CD4-positive, alpha-beta T cell treated with Interleukin-15 for 4 hours (primary cell): ENCODE measurements at places on chromosomes 12 and 14.

- DNase-seq, result no peak
Observed at GRCh38 chr12:77334806-77335205, 269.4 kb upstream of the E2F7 start.

GRCh38 chr14:91750634-91751198 is 18.8 kb upstream of the CATSPERB start:
- DNase-seq, result no peak

GRCh38 chr12:105852951-105853350 is 285.8 kb downstream of the NUAK1 start:
- DNase-seq, result no peak

DNA sequence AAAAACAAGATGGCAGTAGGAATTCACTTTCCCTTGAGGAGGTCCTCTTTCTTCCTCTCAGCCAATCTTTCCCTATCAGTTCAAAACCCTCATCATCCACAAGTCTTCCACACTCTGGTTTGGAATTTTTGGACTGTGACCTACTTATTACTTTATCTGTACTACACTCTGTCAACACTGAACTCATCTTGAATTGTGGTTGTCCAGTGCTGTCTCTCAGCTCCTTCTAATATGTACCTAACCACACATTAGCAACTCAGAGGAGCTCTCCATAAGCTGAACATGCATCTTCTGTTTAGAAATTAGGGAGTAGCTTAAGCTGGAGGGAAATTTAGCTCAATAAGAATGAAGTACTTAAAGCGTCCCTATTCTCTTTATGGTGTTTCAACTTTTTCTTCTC is 34.8 kb downstream of the SLC38A1 start:
- no peak for DNase-seq

- no peak for DNase-seq
Observed at GRCh38 chr12:132477017-132477702, 12.8 kb upstream of the FBRSL1 start.

DNA sequence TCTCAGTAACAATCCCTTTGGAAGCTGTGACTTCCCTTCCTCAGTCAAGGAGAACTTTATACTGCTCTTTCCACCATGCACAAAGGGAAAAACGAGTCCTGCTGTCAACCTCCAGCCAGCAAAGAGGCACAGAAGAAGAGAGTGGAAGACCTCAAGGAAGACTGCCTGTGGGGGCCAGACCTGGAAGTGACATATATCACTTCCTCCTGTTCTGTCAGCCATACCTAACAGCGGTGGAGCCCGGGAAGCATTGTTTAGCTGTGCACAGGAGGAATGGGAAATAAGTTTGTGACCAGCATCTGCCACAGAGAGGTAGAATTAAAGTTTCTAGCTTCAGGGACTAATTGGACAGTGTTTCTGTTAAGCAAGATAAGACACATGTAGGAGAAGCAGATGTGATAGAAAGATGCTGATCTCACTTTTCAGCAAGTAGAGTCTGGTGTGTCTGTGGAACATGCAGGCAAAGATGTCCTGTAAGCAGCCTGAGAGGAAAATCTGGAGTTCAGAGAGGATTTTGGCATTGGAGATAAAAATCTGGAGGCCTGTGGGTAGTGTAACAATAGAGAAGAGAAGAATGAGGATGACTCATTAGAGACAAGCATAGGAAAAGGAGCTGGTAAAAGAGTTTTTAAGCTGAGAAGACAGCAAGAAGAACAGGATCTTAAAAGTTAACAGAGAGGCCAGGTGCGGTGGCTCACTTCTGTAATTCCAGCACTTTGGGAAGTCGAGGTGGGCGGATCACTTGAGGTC is 141.6 kb upstream of the CPSF6 start:
- no peak for DNase-seq

DNA sequence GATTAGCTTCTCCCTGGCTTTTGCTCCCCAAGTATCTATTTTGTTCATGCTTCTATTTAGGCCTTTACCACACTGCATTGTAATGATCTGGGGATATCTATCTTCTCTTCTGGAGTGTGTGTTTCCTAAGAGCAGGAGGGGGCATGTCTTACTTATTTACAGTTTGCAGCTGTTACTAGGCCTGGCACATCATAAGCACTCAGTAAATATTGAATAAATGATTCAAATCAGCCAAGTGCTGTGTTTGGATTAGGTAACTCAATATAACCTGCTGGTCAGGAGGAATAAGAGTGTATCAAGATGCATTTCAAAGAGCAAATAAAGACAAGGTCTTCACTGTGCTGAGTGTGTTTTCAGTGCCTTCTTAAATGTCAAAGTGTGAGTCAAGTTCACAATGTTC is 186.1 kb downstream of the FOXG1 start:
- no peak for DNase-seq

DNA sequence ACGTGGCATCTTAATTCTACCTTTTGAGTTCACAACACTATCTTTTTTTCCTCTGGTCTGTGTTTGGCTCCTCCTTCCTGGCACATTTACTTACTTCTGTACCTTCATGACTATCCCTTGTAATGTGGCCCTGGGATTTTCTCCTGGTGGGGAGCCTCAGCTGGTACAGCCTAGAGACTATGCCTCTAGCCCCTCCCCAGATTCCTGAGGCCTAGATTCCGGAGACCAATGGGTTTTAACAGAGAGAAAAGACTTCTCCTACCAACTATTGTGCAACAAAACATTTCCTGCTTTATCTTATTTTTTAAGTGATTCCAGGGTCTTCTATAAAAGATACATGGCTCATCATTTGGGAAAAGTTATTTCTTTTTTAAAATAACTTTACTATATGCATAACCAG is 216.2 kb upstream of the KRR1 start:
- no peak for DNase-seq

DNA sequence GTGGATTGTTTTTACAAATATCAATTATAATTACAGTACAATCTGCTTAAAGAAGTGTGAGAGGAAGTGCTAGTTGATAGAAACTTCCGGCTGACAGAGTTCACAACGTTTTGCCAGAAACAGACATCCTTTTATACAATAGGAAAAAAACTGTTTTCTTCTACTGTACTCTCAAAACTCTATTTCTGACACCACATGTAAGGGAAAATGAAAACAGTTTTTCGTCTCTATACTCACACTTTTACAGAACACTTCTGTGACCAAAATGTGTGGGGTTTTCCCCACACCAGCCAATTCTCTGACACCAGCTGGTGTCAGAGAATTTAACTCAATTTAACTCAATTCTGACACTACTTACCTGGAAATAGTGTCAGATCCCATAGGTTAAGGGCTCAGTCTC is 24.2 kb upstream of the HIF1A start:
- DNase-seq, result peak; percentile 59

DNA sequence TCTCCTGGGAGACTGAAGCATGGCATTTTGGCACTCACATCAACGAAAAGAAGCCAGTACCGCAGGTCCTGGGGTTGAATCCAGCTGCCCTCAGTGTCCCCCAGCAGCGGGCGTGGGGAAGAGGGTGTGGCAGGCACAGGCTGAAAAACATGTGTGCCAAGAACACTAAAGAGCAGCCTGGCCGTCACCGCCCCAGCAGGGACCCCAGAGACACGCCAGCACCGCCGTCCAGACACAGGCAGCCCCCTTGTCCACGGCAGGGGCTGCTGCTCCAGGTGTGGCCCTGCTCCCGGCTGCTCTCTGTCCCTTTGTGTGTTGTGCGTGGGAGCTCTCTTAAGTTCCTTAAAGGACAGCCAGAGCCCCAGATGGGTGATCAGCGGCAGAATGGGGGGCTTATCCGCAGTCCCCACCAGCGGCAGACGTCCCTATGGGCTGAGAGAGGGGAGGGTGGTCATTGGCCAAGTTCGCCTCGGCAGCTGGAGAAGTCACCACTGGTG is 556 bp downstream of the PHETA1 start:
- DNase-seq, result no peak

- no peak for DNase-seq
Observed at GRCh38 chr14:87158283-87158682, 834.7 kb downstream of the GALC start.

DNA sequence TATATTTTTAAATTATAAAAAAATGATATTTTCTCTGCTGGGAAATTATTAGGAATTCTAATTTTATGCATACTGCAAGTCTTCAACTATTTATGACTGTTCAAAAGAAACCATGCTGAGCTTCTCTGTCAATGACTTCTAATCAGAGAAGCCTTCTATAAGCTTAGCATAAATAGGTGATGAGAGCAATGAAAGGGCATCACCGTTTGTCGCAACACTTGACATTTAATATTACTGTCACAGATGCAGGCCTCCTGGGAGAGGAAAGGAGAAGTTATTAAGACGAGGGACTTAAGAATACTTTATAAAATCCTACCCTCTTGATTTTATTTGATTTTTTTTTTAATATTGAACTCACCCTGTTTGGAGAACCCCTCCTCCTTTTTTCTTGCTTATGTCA is 69.8 kb downstream of the CAPZA3 start:
- DNase-seq, result no peak

GRCh38 chr12:105331805-105332251 is 1.3 kb downstream of the C12orf75 start:
- peak; percentile 26 for DNase-seq

DNA sequence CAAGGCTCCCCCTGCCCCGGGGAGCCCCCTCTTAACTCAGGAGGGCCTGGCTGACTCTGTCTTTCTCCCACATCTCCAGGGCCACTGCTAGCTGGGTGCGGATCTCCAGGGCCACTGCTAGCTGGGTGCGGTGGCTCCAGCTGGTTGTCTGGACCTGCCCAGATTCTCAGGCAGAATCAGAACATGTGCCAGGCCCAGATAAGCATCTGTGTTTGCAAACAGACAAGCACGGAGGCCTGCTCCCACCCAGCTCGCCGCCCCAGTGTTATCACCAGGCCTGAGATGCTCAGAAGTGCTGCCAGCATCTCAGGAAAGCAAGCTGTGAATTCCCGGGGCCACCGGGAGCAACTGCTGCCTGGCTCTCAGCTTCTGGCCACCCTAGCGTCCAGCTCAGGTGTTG is 98.4 kb upstream of the FZD10 start:
- DNase-seq, result no peak

- no peak for DNase-seq
Observed at GRCh38 chr12:58871556-58871955, 48.7 kb downstream of the LRIG3 start.

- DNase-seq, result peak; percentile 19
Observed at GRCh38 chr14:35341751-35342488, 49.7 kb downstream of the PSMA6 start.

DNA sequence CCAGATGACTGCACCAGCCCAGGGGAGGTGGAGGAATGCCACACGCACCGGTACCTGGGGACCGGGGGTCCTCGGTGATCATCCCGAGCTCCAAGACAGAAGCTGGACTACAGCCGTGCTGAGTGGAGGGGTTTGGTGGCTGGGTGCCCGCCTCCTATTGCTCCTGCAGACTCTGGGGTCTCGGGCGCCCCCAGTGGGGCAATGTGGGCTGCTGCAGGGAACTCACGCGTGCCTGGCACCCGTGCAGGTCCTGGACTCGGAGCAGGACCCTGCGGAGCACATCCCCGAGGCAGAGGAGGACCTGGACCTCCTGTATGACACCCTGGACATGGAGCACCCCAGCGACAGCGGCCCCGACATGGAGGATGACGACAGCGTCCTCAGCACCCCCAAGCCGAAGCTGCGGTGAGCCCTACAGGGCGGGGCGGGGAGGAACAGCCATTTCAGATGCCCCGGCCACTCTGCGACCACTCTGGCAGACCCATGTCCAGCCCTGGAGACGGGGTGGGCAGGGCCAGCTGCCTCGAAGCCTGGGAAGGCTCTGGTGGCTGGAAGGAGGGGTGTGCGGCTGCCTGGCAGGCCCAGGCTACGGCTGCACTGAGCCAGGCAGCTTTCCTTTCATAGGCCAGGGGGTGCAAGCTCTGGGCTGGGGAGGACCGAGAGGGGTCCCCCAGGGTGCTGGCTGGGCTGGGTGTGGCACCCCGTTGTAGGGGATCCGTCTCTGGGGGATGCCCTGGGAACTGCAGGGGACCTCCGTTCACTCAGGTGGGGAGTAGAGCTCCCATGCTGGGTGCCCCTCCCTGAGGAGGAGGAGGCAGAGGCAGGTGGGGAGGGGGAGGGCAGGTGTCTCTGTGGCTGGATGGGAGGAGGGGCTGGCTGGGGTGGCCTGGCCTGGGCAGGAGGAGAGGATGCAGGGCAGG is 21.6 kb upstream of the TEX22 start:
- no peak for DNase-seq

DNA sequence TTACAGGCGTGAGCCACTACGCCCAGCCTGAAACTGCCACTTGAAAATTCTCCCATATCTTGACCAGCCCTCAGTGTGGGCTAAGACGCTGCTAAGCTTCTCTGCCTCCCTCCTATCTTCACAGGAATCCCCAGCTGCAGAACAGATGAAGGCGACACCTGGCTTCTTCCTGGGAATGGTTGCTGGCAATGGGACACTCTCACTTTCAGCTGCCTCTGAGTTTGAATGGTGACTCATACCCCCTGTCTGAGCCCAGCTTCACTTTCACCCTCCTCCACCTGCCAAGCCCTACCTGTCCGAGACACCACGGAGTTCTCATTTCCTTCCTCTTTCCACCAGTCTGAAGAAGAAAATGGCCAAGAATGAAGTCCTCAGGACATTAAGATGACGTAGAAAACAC is 18.3 kb upstream of the VASH1 start:
- no peak for DNase-seq

- no peak for DNase-seq
Observed at GRCh38 chr12:101838628-101839323, 8.0 kb upstream of the GNPTAB start.

DNA sequence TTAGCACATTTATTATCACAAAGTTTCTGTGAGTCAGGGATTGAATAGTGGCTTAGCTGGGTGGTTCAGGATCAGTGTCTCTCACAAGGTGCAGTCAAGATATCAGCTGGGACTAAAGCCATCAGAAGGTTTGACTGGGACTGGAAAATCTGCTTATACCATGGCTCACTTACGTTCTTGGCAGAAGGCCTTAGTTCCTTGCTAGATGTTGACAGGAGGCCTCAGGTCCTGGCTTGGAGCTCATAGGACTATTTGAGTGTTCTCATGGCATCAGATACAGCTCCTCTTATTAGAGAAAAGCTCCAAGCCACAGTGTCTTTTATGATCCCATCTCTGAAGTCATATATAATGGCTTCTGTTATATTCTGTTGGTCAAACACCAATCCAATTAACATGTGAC is 127.3 kb downstream of the SLC6A15 start:
- DNase-seq, result no peak

DNA sequence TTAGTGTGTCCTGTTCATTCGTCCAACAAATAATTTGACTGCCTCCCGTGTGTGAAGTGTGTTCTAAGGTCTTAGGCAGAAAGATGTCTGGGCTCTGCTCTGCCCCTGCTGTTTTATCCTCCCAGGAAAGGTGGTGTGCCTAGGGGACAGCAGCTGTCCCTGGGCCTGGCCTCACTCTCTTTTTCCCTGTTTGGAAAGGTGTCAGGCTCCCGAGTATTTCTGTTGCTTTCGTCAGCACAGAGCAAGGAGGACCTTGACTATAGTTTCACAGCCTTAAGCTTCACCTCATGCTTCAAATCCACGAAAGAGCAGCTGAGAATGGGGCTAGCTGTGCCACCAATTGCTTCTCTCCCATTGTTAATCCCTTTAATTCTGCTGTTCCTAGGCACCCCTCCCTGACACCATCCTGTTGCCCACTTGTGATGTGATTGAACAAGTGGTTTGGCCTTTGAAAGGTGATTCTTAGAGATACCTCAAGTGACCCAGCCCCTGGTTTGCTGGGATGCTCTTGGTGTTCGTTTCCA is 54.2 kb downstream of the TGFB3 start:
- DNase-seq, result no peak

- DNase-seq, result no peak
Observed at GRCh38 chr14:21107283-21107800, 6.5 kb downstream of the TMEM253 start.

- no peak for DNase-seq
Observed at GRCh38 chr12:86331012-86331411, 74.8 kb upstream of the MGAT4C start.
